ENCODE measurements at places on chromosomes 12 and 14. TPM values are rescaled to one million over a fixed set of nuclear protein-coding genes. Genes with fewer than 3 reads are reported as not detected.

The KSR2 gene
- under 0.01 TPM for total RNA-seq

The AMDHD1 gene
- total RNA-seq, result 0.76 TPM

The LMNTD1 gene
- total RNA-seq, result not detected

The SLCO1C1 gene
- 0.54 TPM for total RNA-seq

The RTL1 gene
- total RNA-seq, result not detected

The FAM90A1 gene
- total RNA-seq, result 0.11 TPM

The CD69 gene
- 0.22 TPM for total RNA-seq

The AQP2 gene
- total RNA-seq, result not detected

The SIX1 gene
- total RNA-seq, result not detected

The OAS3 gene
- total RNA-seq, result 1.6 TPM

The OR6C75 gene
- total RNA-seq, result not detected

Measured in placental epithelial cell (primary cell).